Cardiac fibroblast (primary cell): ENCODE measurements at places on chromosomes 3 and 15.
A peak's percentile ranks its signal among the peaks of the same experiment; 100 is the strongest.

DNA sequence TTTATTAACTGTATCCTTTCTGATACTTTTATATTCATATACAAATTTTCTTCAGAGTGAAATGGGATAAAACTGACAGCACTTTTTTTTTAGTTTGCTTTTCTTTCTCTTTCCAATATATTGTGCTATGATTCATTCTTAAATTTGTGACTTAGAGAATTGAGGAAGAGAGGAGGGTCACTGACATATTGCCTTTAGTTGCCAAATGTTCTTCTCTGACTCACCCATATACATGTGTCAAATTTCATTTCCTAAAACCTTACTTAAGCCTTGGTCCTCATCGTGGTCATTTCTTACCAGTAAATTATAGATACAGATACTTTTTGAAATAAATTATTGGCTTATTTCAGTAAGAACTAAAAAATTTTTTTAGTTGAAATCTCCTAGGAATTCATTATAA lies 53.9 kb downstream of the CLASP2 start:
- DNase-seq: peak; percentile 72

GRCh38 chr3:143249014-143249413 lies 129.4 kb downstream of the CHST2 start:
- DNase-seq: no peak

DNA sequence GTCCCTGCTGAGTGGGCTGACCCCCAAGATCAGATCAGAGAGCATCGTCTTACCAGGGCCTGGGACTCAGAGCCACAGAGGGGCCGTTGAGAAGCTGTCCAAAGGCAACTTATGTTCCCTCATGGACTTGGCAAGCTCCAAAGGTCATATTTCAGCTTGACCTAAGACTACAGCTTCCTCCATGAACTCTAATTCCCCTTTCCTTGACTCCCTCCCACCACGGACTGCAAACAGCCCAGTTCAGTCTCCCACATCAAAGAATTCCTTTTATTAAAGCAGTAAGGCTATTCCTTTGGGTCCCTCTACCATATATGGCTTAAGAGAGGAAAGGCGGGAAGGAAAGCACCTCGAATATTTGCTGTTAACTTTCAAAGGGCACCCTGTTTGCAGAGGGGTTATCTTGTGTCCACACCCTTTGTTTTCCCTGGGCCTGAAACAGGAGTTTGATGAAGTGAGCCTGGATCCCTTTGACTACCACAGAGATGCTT lies 146.1 kb upstream of the THBS1 start:
- DNase-seq: no peak

- no peak for DNase-seq
Observed at GRCh38 chr3:87797872-87798566, 260.8 kb downstream of the CGGBP1 start.

GRCh38 chr15:82110144-82110543 lies 64.3 kb upstream of the MEX3B start:
- DNase-seq: no peak

- no peak for DNase-seq
Observed at GRCh38 chr15:96870580-96870979, 540.1 kb downstream of the NR2F2 start.

DNA sequence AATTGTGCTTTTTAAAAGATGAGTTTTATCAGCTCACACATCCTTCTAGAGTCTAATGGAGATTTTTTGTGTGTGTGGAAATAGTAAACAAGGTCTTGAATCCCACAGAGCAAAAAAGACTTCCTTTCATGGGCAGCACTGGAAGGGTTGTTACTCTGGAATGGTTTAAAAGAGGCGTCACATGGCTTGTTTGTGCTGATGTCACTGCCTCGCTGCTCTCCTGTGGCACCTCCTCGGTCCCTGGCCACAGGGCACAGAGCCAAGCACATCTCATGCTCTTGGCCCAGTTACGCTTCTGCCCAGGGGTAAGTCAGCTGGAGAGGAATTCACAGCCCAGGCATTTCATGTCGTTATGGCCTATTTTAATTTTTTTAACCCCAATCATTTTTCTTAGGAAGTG lies 53.2 kb downstream of the PGPEP1L start:
- DNase-seq: peak; percentile 76

GRCh38 chr15:78325092-78325843 lies 14.9 kb upstream of the CRABP1 start:
- DNase-seq: peak; percentile 35

DNA sequence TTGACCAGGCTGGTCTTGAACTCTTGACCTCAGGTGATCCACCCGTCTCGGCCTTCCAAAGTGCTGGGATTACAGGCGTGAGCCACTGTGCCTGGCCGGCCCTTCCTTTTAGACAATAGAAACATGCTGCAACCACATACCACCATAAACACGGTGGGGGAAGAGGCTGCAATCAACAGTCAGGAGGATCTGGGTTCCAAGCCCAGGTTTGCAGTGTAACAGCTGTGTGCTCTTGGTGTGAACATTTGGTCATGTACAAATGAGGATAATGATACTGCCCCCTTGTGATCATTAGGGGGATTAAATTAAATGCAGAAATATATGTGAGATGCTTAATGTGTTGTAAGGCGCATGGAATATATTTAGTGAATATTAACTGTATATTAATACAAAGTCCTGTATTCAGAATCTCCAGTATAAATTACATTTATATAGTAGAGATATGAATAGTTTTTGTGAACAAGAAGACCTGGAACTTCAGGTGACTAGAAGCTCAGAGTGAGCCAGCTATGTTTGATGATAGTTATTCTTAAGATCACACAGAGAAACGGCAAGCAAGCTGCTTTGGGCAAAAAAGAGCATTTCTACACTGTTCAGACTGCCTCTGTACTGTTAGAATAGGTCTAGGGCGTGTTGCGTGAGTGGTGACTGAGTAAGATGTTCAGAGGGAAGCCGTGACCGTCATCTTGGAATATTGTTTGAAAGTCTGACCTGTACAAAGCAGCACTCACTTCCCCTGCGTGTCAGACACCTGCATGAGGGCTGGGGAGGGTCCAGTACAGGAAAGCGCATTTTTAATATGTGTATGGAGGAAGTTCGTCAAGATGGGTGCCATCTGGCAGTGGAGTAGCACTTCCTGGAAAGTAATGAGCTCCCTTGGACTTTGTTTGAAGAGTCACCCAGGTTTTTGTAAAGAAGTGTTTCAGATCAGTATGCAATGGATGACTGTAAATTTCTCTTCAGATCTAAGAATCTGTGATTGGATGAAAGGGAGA lies 125.8 kb downstream of the PGPEP1L start:
- peak; percentile 84 for DNase-seq

DNA sequence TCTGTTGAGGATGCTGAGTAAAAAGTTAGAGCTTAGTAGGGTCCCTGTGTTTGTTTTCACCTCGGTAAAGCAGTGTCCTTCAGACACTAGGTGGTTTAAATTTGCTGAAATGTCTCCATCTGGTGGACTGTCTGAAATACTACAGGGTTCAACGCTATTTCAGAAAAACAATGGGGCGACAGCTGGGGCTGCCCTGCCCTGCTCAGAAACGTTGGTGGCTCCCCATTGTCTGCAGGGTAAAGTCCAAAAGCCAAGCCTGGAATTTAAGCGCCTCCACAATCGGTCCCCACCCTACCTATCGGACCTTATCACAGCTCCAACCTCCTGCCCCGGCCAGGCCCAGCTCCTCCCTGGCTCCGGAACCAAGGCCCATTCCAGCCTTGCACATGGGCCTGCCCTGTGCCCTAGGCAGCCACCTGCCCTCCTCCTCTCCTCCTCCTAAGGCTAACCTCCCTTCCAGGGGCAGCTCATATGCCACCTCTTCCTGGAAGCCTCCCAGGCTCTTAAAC lies 4.3 kb upstream of the TSEN2 start:
- DNase-seq: peak; percentile 75

GRCh38 chr15:73914145-73914544 lies 12.1 kb upstream of the LOXL1 start:
- no peak for DNase-seq

- DNase-seq: no peak
Observed at GRCh38 chr3:127847236-127847720, 25.0 kb upstream of the MGLL start.

GRCh38 chr3:183871541-183871940 lies 13.1 kb downstream of the PARL start:
- no peak for DNase-seq

DNA sequence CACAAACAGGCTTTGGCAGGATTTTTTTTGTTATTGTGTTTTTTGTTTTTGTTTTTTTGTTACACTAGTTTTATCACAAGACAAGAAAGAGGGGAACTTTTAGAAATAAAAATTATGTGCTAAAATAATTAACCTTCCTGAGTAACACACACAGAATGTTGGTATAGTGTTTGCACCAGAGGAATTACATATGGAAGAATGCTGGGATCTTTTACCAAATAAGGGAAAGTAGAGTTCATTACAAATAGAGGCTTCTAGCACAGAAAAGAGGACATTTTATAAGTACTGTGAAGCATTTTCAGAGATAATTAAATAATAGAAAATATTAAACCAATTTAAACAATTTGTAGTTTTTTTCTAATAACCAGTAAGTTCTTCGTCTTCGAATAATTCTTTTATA lies 116.0 kb downstream of the IGF1R start:
- DNase-seq: no peak

- no peak for DNase-seq
Observed at GRCh38 chr3:101978348-101978747, 129.0 kb downstream of the NFKBIZ start.

DNA sequence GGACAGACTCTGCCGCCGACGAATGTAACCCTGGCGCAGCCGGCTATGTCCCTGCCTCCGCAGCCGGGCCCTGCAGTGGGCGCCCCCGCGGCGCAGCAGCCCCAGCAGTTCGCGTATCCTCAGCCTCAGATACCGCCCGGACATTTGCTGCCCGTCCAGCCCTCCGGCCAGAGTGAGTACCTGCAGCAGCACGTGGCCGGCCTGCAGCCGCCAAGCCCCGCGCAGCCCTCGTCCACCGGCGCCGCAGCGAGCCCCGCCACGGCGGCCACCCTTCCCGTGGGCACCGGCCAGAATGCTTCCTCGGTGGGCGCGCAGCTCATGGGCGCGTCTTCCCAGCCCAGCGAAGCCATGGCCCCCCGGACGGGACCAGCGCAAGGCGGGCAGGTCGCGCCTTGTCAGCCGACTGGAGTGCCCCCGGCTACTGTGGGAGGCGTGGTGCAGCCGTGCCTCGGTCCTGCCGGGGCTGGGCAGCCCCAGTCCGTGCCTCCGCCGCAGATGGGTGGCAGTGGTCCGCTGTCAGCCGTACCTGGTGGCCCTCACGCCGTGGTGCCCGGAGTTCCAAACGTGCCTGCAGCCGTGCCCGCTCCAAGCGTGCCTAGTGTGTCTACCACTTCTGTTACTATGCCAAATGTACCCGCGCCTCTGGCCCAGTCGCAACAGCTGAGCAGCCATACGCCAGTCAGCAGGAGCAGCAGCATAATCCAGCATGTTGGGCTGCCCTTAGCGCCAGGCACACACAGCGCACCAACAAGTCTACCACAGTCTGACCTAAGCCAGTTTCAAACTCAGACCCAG lies 2.4 kb downstream of the TSC22D2 start:
- DNase-seq: peak; percentile 48

DNA sequence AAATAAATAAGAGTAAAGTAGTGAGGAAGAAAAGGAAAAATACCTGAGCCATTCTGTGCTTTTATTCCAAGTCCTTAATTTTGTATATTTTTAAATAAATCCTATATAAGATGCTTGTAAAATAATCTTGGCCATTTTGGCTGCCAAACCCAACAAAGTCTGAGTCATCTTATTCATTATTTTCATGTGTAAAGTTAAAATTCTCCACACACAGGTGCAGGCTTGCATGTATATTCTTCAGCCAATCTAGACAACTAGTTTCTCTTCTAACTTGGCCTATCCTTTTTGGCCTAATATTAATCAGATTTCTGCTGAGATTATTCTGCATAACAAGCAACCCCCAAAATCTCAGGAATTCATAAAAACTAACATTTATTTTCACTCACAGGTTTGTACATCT lies 189.8 kb upstream of the ATP11B start:
- no peak for DNase-seq

DNA sequence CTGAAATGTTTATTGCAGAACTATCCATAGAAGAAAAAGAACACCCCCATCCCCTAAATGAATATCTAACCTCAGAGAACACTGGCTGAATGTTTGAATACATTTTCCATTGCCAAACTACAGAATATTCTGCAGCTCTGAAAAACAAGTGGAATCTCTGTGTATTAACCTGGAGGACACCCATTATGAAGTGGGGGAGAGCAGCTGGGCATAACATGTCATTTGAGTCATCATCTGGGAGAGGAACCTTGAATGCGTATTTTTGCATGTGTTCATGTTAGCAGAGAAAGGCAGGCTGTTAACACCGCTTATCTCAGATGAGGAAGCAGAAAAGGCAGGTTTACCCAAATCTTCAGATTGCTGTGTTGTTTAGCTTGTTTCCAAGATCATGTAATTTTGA lies 31.5 kb downstream of the ESYT3 start:
- no peak for DNase-seq

DNA sequence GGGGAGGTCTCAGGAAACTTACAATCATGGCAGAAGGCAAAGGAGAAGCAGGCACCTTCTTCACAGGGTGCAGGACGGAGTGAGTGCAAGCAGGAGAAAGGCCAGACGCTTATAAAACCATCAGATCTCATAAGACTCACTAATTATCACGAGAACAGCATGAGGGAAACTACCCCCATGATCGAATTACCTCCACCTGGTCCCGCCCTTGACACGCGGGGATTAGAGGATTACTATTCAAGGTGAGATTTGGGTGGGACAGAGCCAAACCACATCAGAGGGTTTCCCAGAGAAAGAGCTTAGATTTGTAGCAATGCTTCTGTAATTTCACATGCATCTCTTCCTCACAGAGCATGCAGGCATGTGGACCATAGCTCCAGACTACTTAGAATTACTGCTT lies 615.7 kb upstream of the UBE2E2 start:
- DNase-seq: no peak

DNA sequence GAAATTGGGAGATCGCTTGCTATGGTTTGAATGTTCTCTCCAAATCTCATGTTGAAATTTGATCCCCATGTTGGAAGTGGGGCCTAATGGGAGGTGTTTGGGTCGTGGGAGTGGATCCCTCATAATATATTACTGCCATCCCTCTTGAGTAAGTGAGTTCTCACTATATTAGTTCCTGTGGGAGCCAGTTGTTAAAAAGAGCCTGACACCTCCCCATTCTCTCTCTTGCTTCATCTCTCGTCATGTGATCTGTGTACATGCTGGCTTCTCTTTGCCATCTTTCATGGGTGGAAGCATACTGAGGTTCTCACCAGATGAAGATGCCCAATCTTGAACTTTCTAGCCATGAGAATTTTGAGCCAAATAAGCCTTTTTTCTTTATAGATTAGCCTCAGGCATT lies 43.0 kb upstream of the IL20RB start:
- no peak for DNase-seq

GRCh38 chr15:82680200-82681102 lies 29.2 kb downstream of the AP3B2 start:
- no peak for DNase-seq

GRCh38 chr3:10706156-10706739 lies 109.8 kb upstream of the SLC6A11 start:
- no peak for DNase-seq

GRCh38 chr3:16884748-16885592 lies at the start of gene PLCL2:
PLCL2 (plus strand) TSS chr3:16884955; CDS start chr3:16885040, 85 bp downstream.
- peak; percentile 54 for DNase-seq

GRCh38 chr3:42490243-42490642 lies 12.2 kb upstream of the VIPR1 start:
- peak; percentile 61 for DNase-seq

GRCh38 chr3:69855436-69856162 lies 116.3 kb downstream of the MITF start:
- DNase-seq: peak; percentile 57

GRCh38 chr3:101643861-101644613 lies 32.9 kb downstream of the ZBTB11 start:
- DNase-seq: peak; percentile 52
